ENCODE measurements at places on chromosomes 4 and X. TPM values are rescaled to one million over a fixed set of nuclear protein-coding genes. Genes with fewer than 3 reads are reported as not detected.

Gene MAGEC2
- total RNA-seq, result not detected

Gene ZNF157
- total RNA-seq, result not detected

Gene TXK
- total RNA-seq, result 2.8 TPM

Gene SSX3
- not detected for total RNA-seq

Gene DCAF12L1
- total RNA-seq, result not detected

Gene TLR1
- total RNA-seq, result 1.3 TPM

Gene GAGE13
- total RNA-seq, result not detected

Gene DCK
- total RNA-seq, result 12.9 TPM

Gene MAD2L1
- total RNA-seq, result 42.9 TPM

Gene RBM47
- 86.6 TPM for total RNA-seq

Gene F11
- total RNA-seq, result 0.86 TPM

Gene IGFBP7
- 20.6 TPM for total RNA-seq

Gene CWH43
- total RNA-seq, result not detected

Gene RPS6KA6
- total RNA-seq, result 3.8 TPM

Gene SLITRK2
- not detected for total RNA-seq

Gene GPRASP2
- total RNA-seq, result 9.0 TPM

Gene SSX2B
- not detected for total RNA-seq

Gene TLL1
- total RNA-seq, result not detected

Gene MND1
- total RNA-seq, result 13.1 TPM

Gene ADGRA3
- 63.2 TPM for total RNA-seq

Gene GATA1
- total RNA-seq, result not detected

Gene NDP
- 1.5 TPM for total RNA-seq

Gene TMEM31
- total RNA-seq, result not detected

Gene SH2D1A
- not detected for total RNA-seq

Gene RNF175
- 0.66 TPM for total RNA-seq

Data from Calu3 (cell line).